ENCODE measurements at places on chromosomes 5 and 9.

GRCh38 chr9:129972816-129973215, 70.2 kb downstream of the FNBP1 start:
- no peak for DNase-seq

GRCh38 chr9:98240475-98240874, 15.0 kb downstream of the TBC1D2 start:
- DNase-seq = no peak

DNA sequence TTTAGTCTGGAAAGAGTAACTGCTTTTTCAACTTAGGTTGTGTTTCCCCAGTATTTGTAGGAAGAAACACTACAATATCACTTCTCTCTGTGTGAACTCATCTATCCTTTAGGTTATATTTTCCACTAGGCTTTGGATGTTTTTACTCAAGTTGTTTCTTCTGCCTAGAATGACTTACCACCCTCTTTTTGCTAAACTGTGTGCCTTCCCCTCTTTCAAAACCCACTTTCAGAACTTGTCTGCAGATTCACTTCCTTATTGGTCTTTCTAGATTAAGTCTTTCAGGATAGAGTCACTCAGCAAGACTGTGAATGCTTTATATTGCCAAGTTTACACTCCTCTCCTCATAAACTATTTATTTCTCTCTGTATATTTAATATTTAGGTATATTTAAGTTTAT, 14.2 kb upstream of the CAST start:
- DNase-seq = no peak

DNA sequence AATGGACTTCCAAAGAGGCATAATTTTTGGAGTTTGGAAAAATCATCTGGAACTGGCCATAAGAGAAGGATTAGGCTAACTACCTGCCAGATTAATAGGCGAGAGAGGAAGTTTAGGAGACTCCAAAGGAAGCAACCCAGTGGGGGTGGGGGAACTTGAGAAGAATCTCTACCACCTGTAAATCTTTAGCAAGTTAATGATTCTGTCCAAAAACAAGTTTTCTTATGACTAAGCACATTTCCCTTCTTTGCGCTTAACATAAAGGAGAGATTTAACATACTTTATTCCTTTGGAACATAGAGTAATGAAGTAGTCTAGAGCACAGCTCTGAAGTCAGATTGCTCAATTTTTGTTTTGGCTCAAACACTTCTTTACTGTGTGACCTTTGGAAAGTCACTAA, 58.2 kb upstream of the PAPPA start:
- DNase-seq = no peak

GRCh38 chr9:98678244-98678842, 30.4 kb downstream of the GABBR2 start:
- no peak for DNase-seq

DNA sequence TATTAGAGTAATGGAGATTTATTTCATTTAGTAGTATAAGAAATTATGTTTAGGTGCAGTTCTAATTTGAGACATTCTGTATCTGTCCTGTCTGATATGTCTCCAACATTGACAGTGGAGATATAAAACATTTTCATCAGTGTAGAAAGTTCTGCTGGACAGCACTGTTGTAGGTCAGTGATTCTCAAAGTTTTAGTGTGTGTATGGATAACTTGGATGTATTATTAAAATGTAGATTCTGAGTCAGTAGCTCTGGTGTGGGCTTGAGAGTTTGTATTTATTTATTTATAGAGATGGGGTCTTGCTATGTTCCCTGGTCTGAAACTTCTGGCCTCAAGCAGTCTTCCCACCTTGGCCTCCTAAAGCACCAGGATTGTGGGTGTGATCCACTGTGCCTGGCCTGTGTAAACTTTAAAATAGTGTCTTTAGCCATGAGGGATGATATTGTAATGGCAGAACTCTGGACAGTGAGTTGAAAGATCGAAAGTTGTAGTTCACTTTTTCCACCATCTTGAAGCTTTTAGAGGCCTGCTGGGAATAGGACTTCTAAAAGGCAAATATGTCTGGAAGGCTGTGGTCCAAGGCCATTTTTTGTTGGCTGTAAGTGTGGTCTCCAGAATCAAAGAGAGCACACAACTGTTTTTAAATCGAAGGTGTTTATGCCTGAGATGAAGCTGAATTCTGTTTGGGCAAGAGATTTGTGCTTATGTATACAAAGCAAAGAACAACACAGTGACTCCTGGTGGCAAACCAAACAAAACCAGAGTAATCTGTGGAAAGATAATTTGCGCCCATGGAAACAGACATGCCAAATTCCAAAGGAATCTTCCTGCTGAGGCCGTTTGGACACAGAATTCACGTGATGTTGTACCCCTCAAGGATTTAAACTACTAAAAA, 12.4 kb downstream of the UBAP1 start:
- DNase-seq = no peak

- no peak for DNase-seq
These were observed 40.4 kb upstream of the ORM1 start for GRCh38 chr9:114282507-114282906.

DNA sequence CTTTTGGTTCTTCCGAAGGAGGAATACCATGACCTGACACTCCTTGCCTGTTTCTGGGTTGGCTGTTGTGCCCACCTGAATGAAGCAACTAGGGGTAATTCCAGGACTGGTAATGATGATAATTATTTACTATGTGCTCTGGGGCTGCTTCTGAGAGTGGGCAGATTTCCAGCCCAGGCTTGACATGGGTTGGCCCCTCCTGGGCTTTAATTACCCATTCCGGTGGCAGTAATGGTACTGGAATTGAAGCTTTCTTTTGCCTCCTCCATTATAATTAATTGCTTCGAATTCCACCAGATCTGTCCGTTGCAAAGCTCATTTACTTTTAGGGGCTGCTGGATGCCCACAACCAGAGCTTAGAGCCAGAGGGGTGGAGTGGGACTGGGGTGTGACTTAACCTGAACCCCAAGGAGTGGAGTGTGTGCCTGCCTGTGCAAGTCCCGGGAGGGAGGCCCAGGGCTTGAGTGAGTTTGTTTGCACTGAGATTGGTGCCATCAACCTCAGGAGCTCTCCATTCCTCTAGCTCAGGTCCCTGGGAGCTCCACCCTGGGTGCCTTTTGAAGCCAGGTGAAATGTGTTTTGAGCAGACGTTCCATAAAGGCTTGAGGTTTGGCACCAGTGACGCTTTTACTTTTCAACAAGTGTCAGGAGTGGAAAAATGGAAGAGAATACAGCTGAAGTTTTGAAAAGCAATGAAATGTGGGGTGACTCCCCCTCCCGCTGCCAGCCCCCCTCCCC, 214.6 kb downstream of the PDZD2 start:
- DNase-seq = no peak

- no peak for DNase-seq
These were observed 80.5 kb downstream of the SLC1A3 start for GRCh38 chr5:36686881-36687280.

All from left renal pelvis (tissue), 4 donors.